H54 (cell line): ENCODE measurements at places on chromosomes 3 and 15.

GRCh38 chr15:68114840-68115239 is 60.7 kb downstream of the PIAS1 start:
- DNase-seq: no peak

DNA sequence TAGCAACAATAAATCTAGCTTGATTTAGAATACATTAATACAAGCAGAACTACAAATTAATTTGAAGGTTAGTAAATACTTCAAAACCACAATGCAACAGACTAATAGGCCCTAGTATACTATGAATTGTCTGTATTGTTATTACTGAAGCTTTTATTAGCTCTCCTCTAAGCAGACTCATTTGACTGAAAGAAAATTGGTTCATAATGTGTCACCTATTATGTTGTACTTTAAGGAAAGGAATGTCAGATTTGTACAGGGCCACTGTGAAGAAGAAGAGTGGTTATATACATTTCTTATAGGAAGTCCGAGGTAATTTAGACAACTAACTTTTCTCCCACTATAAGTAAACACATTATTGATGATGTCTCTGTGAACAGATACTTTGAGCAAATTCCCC is 954.5 kb downstream of the ZPLD1 start:
- DNase-seq: no peak

GRCh38 chr15:71103102-71103676 is 12.1 kb upstream of the THSD4 start:
- DNase-seq: no peak

GRCh38 chr15:71538181-71538580 is 272.2 kb upstream of the NR2E3 start:
- DNase-seq: no peak

DNA sequence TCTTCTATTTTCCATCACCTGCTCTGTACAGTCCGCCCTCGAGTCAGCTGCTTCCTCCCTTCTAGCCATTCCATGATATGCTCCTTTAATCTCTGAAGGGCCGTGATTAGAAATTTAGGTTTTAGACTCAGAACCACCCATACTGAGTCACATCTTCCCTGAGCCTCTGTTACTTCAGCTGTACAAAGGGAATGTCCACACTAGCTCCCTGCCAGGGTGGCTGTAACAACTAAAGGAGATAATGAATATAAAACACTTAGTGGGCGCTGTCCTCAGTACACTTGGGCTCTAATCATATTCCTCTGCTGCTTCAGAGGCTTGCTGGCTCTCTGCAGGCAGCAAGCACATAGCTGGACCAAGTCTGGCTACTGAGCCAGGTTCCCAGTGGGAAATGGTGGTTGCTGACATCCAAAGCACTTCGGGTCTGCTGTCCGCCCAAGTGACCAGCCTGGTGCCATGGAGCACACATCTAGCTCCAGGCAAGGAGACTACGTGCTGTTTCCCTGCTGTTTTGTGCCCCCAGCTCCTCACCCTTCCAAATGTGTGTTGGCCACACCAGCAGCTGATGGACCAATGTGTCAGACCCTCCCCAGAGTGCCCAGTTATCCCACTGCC is 901 bp upstream of the CHST14 start:
- no peak for DNase-seq

DNA sequence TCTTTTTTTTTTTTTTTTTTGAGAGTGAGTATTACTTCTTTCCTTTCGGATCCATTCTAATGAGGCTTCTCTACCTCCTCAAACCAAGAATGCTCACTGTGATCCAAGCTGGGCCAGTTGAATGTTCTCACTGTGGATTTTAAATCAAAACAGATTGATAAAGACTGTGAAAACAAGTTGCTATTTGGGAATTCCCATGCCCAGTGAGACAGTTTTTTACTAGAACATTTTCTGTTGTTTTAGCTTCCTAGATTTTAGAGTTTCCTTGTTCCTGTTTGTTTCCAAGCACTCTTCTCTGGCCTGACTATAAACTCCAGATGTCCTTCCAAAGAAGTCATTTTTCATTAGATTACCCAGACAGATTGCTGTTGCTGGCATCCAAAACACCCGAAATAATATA is 60.1 kb upstream of the GALNT15 start:
- DNase-seq: no peak
